ENCODE measurements at places on chromosomes 11 and 22. TPM values are rescaled to one million over a fixed set of nuclear protein-coding genes. Genes with fewer than 3 reads are reported as not detected.

DNA sequence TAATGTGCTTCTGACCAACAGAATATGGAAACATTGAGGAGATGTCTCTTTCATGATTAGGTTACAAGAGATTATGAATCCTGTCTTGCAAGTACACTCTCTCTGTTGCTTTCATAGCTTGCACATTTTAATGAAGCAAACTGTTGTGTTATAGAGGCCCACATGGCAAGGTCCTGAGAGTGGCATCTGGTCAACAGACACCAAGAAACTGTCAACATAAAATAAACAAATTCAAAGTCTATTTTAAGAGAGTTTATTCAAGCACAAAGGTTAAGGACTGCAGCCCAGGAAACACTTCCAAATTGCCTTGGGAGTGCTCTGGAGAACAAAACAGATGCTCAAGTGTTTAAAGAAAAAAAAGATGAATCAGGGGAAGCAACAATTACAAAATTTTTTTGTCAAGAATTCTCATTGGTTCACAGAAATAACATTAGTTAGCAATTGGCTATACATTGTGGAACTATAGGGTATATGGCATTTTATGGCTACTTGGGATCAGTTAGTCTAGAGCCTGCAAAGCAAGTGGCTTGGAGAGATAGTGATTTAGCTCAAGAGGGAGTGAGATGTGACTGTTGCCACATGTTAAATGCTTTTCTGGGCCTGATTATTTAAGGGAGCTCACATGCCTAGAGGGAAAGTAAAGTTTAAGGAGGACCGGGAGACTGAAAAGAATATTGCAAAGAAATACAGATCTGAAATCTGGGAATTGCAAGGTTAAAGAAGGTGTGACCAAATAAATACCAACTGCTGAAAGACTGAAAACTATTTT lies 54.6 kb downstream of the CTSC start:
- H3K36me3 ChIP-seq, result no peaks in the 10 kb centered on the region
- no peaks in the 10 kb centered on the region for H3K27me3 ChIP-seq
- peaks cover 17% of the 10 kb centered on the region for H3K4me1 ChIP-seq

The MMP8 gene
- total RNA-seq, result not detected

The ISX gene
- not detected for total RNA-seq

- H3K27ac ChIP-seq, result no peak overlapping the region
- H3K4me3 ChIP-seq, result no peak overlapping the region
- H3K4me1 ChIP-seq, result no peaks in the 10 kb centered on the region
- peaks cover 10% of the 10 kb centered on the region for H3K36me3 ChIP-seq
Observed at GRCh38 chr11:46072172-46072964, 48.9 kb downstream of the PHF21A start.

The OR10G6 gene
- not detected for total RNA-seq

DNA sequence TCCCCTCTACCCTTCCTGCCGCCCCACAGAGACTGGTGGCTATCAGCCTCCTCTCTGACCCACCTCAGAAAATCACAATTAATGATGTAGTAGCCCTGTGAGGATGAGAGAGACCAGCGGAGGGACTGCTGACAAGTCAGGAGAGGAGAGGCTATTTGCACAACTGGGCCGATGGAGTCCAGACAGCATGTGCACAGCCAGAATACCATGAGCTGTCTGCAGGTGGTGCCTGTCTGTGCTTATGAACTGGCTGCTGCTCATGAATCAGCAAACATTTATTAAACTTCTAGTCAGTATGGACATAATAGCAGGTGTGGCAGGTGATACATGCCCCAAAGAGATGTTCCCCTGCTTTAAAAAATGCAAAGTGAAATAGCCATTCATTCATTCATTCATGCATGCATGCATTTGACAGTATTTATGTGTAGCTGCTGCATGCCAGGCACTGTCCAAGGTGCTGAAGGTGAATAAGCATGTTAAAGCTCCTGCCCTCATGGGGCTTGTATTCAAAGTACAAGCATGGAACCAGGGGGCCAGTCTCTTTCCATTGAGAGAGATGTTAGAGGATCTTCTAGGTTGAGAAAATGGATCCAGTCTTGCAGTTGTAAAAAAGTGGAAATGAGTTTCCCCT lies 141.3 kb downstream of the GRIK4 start:
- DNase-seq, result no peak
- no peaks in the 10 kb centered on the region for H3K36me3 ChIP-seq
- no peak overlapping the region for H3K27ac ChIP-seq

GRCh38 chr22:30864441-30865420 lies 103.8 kb downstream of the MORC2 start:
- H3K4me3 ChIP-seq, result no peak overlapping the region
- peak; percentile 54 for DNase-seq
- H3K27ac ChIP-seq, result no peak overlapping the region
- H3K27me3 ChIP-seq, result no peaks in the 10 kb centered on the region
- H3K36me3 ChIP-seq, result no peaks in the 10 kb centered on the region
- no peaks in the 10 kb centered on the region for H3K4me1 ChIP-seq

The CDC42BPG gene
- total RNA-seq, result 20.9 TPM

The MADD gene
- total RNA-seq, result 50.1 TPM

GRCh38 chr22:43985532-43985931 lies 30.3 kb downstream of the SAMM50 start:
- peaks cover 96% of the 10 kb centered on the region for H3K36me3 ChIP-seq
- no peak overlapping the region for H3K4me3 ChIP-seq
- no peak overlapping the region for H3K27ac ChIP-seq
- no peak for DNase-seq

DNA sequence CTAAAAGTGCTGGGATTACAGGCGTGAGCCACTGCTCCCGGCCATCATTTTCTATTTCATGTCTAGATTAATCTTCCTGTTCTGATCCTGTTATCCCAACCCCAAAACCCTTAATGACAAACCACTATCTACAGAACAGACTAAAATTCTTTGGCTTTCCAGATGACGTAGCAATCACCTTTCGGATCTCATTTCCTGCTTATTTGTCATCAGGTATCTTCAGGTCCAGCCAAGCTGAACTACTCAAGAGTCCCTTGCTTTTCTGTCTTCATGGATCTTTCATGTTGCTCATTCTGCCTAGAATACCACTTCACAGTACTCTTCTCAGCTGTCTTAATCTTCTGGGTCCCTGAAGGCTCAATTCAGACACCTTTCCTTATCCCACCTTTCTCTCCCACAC lies 27.4 kb upstream of the IPO7 start:
- no peak overlapping the region for H3K4me3 ChIP-seq
- DNase-seq, result no peak
- no peaks in the 10 kb centered on the region for H3K36me3 ChIP-seq
- no peaks in the 10 kb centered on the region for H3K27me3 ChIP-seq

DNA sequence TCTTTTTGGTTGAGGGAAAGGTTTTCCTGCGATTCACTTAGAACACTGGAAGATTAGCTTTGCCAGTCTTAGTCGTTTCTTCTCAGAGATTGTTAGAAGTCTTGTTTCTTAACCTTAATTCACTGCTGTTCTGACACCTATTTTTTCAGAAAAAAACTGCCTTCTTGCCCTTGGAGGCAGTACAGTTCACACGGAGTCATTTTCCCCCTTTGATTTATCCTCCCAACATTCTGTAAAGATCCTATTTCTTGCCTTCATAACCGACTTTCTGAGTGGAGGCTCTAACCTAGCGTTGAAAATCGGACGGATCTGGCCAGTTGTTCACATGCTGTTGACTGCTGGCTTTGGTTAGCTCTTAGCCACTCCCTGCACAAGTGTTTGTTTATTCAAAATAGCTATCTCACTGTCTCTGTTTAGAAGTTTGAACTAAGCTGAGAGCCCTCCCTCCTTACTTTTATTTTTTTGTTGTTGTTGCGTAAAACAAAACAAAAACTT lies 737 bp downstream of the BCL2L13 start:
- H3K27ac ChIP-seq, result peak overlapping the region; percentile 100
- peaks cover 3% of the 10 kb centered on the region for H3K36me3 ChIP-seq
- no peak for DNase-seq
- H3K4me3 ChIP-seq, result peak overlapping the region; percentile 76

DNA sequence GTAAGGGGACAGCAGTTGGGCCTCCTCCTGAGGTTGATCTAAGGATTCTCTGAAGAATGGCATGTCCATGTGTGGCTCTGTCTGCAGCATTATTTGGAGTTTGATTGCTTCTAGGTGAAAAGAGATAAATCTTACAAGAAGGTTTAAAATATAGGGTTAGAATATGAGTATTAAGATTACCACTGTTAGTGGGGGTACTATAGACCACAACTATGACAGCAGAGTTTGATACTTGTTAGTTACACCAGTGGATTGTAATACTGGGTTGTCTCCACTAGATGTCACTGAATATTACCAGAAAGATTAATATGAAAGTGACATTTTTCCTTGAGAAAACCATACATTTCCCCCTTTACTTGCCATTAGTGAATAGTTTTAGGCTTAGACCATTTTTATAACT lies 47.9 kb downstream of the ZNF280B start:
- H3K4me3 ChIP-seq, result no peak overlapping the region
- H3K4me1 ChIP-seq, result no peaks in the 10 kb centered on the region
- no peak for DNase-seq
- peaks cover 37% of the 10 kb centered on the region for H3K27me3 ChIP-seq
- H3K27ac ChIP-seq, result no peak overlapping the region

- no peaks in the 10 kb centered on the region for H3K4me1 ChIP-seq
- H3K27me3 ChIP-seq, result no peaks in the 10 kb centered on the region
- H3K4me3 ChIP-seq, result no peak overlapping the region
- H3K27ac ChIP-seq, result no peak overlapping the region
Observed at GRCh38 chr22:26993886-26994285, 336.5 kb downstream of the MIAT start.

The SLC7A4 gene
- total RNA-seq, result 1.5 TPM

- H3K27me3 ChIP-seq, result no peaks in the 10 kb centered on the region
- peak; percentile 94 for DNase-seq
- peaks cover 23% of the 10 kb centered on the region for H3K36me3 ChIP-seq
Observed at GRCh38 chr11:107457558-107458271, at the start of gene CWF19L2. TSS of gene CWF19L2 (minus strand) at chr11:107457825. CDS start at chr11:107457816, 9 bp downstream.

GRCh38 chr11:80204021-80204420 lies 763.2 kb upstream of the TENM4 start:
- H3K4me3 ChIP-seq, result no peak overlapping the region
- no peaks in the 10 kb centered on the region for H3K36me3 ChIP-seq
- no peak for DNase-seq
- no peaks in the 10 kb centered on the region for H3K27me3 ChIP-seq
- no peak overlapping the region for H3K27ac ChIP-seq

GRCh38 chr11:125886997-125887372 lies 483 bp upstream of the HYLS1 start:
- DNase-seq, result peak; percentile 76
- no peaks in the 10 kb centered on the region for H3K4me1 ChIP-seq
- peak overlapping the region; percentile 88 for H3K27ac ChIP-seq
- H3K4me3 ChIP-seq, result peak overlapping the region; percentile 68
- no peaks in the 10 kb centered on the region for H3K27me3 ChIP-seq

The NADSYN1 gene
- 91.3 TPM for total RNA-seq

- H3K27me3 ChIP-seq, result no peaks in the 10 kb centered on the region
- DNase-seq, result no peak
- H3K36me3 ChIP-seq, result no peaks in the 10 kb centered on the region
Observed at GRCh38 chr11:91880660-91881059, 344.0 kb upstream of the FAT3 start.

The WNT11 gene
- 8.7 TPM for total RNA-seq

DNA sequence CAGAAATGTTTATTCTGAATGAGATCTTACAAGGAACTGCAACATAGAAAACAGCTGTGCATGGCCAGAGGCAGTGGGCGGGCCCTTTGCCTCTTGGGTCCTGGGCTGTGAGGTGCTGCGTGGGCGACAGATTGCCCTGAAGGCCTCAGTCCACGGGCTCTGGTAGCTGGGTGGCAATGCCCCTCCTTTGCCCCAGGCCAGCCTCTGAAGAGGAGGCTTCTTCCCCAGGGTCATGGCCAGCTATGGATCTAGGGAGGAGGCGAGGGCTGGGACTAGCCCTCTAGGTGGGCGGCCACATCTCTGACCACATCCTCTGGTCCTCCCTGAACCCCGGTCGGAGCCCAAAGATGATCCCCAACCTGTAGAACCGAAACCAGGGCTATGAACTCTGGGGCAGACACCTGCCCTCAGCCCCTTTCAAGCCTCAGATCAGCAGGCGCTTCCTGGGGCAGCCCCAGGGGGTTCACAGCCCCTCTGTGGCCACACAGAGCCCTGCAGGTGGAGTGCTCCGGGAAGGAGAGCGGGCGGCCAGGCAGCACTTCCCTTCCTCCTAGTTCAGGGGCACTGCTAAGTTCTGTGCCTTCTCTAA lies 6.6 kb upstream of the CDC42BPG start:
- H3K4me3 ChIP-seq, result no peak overlapping the region
- H3K36me3 ChIP-seq, result peaks cover 16% of the 10 kb centered on the region
- no peaks in the 10 kb centered on the region for H3K27me3 ChIP-seq
- peak overlapping the region; percentile 44 for H3K27ac ChIP-seq
- DNase-seq, result no peak
- peaks cover 72% of the 10 kb centered on the region for H3K4me1 ChIP-seq

The SHANK2 gene
- total RNA-seq, result 62.5 TPM

DNA sequence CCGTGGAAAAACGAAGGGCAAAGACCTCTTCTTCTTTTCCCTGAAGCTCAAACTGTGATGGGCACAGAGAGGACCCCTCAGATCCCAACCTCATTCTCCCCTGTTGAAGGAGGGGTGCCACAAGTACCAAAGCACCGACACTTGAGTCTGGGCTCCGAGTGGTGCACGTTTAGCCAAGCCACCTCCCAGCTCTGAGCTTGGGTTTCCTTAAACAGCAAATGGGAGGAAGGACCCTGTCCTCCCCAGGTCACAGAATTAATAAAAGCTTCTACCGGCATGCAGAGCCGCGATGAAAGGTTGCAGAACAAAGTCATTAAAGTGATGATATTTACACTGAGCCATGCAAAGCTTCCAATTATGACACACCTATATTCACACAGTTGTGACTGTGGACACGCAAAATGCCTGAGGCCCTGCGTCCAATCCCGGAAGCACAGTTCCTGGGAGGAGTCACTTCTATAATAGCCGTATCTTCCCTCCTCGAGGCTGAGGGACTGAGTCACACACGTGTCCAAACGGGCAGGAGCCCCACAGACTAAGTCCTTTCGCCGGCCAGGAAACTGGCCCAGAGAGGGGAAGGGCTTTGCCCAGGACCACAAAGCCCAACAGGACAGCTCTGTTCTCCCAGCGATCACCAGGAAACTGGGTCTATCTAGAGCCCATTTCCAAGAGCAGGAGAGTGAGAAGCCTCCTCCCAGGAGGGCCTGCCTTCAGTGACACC lies 922 bp upstream of the CSNK1E start:
- no peaks in the 10 kb centered on the region for H3K27me3 ChIP-seq
- DNase-seq, result peak; percentile 78
- H3K36me3 ChIP-seq, result no peaks in the 10 kb centered on the region
- H3K27ac ChIP-seq, result peak overlapping the region; percentile 89
- H3K4me3 ChIP-seq, result peak overlapping the region; percentile 51
